Sigmoid colon (tissue), 7 donors: ENCODE measurements at places on chromosomes 3 and 15. TPM values are rescaled to one million over a fixed set of nuclear protein-coding genes. Genes with fewer than 3 reads are reported as not detected.

- DNase-seq: peak; percentile 41
These were observed 20.1 kb upstream of the SFMBT1 start for GRCh38 chr3:53065841-53066480.

- DNase-seq: no peak
These were observed 400.4 kb upstream of the THBS1 start for GRCh38 chr15:39180483-39180933.

- peak; percentile 91 for DNase-seq
These were observed 71.9 kb upstream of the SPATA12 start for GRCh38 chr3:56988458-56989168.

GRCh38 chr3:53217175-53217574 lies 38.6 kb downstream of the TKT start:
- DNase-seq: no peak

GRCh38 chr3:183340222-183340621 lies 87.2 kb downstream of the B3GNT5 start:
- no peak for DNase-seq

GRCh38 chr15:52066842-52067544 lies 45.6 kb downstream of the BCL2L10 start:
- DNase-seq: no peak

DNA sequence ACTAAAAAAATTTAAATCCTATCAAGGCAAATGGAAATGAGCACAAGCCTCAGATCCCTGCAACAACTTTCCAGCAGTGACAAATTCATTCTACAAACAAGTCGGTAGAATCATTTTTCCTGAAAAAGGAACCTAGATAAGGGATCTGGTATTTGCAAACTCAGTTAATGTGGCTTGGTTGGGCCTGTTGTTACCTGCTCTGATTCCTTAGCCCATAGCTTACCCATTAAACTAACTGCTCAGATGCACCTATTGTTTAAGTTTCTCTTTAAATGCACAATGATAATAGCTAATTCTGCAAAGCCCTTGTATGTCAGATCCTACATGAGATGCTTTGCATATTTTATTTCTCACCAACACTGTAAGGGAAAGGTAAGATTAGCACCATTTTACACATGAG lies 377.4 kb upstream of the RGMA start:
- DNase-seq: no peak

DNA sequence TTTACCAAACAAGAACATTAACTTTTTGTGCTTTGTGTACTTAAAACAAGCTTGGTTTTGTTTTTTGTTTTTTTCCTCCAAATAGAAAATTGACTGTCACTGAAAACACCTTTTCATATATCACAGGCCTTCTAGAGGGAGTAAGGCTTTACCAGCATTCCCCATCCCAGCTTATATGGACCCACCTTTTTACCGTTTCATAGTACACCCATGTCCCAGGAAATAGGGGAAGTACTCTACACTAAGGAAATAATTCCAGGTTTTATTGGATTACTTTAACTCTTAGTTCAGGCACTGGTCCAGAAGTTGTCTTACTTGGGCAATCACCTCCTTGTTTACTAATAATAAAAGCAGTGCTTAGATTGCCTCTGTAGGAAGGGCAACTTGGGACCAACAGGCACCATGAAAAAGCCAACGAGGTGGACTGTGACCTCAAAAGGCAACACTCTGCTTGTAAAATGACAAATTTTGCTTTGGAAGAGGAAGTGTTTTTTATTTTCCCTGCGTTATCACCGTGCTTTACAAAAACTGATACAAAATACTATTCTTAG lies 26.2 kb downstream of the HMG20A start:
- no peak for DNase-seq

DNA sequence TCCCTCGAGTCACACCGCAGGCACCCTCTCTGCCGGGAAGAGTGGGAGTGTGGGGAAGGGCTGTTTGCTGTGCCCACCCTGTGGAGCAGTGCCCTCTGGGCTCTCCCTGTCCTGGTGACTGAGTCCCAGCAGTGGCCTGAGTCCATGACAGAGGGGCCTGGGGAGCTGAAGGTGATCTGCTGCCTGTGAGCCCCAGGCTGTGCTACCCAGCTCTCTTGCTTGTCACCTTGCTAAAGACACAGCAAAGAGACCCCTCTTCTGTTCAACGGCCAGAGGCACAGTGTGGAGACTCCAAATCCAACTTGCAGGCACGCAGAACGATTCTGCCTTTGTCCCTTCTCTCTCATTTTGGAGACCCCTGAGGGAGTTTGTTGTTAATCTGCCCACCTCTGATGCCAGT lies 232.6 kb downstream of the OPA1 start:
- no peak for DNase-seq

- no peak for DNase-seq
These were observed 74.9 kb upstream of the PPIB start for GRCh38 chr15:64237677-64238076.

DNA sequence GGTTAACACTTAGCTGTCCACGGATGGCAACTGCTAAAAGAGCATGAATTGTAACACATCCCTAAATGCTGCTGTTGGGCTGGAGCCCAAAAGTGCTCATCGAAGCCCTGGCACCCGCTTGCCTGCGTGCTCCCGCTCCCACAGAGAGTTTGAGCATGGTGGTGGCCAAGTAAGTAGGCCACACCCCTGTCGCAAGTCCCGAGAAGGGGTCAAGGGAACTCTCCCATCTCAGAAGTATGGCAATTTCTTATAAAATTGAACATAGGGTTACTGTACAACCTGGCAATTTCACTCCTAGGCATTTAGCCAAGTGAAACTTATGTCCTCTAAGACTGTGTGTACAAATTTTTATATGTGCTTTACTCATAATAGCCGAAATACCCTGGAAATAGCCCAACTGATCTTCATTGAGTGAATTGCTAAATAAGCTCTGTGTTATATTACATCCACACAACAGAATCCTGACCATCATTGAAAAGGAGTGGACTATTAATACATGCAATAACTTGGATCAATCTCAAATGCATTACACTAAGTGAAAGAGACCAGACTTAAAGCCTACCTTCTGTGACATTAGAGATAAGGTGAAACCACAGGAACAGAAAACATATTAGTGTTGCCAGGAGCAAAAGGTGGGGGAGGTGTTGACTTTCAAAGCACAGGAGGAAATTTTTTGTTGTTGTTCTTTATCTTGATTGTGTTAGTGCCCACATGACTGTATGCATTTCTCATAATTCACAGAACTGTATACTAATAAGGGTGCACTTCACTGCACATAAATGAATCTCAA lies 1.5 kb upstream of the GCSAM start:
- DNase-seq: no peak

DNA sequence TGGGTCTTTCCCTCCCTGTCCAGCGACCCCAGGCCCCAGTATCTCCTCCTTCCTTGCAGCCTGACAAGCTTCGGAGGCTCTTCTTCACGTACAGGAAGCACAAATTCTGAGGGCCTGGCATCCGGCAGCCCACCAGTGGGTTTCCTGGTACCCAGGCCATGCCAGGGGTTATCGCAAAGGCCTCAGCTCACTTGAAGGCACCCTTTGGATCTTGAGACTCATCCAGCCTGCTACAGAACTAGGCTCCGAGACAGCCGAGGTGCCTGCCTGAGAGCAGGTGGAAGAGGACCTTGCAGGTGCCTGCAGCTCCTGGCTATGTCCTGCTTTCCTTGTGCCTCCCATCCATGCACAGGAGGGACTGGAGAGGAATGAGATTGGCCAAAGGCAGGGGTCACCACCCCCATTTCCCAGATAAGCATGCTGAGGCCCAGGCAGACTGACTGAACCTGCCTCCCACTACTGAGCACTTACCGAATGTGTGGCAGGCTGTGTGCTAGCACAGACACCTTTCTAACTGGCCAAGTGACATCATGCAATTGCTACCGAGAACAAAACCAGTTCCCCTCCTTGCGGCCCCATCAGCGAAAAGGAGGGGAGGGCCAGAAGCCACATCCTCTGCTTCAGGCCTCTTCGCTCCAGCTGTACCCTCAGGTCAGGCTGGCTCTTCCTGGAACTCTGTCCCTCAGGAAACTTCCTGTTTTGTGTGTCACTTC lies 11.2 kb downstream of the SH2D7 start:
- peak; percentile 58 for DNase-seq

DNA sequence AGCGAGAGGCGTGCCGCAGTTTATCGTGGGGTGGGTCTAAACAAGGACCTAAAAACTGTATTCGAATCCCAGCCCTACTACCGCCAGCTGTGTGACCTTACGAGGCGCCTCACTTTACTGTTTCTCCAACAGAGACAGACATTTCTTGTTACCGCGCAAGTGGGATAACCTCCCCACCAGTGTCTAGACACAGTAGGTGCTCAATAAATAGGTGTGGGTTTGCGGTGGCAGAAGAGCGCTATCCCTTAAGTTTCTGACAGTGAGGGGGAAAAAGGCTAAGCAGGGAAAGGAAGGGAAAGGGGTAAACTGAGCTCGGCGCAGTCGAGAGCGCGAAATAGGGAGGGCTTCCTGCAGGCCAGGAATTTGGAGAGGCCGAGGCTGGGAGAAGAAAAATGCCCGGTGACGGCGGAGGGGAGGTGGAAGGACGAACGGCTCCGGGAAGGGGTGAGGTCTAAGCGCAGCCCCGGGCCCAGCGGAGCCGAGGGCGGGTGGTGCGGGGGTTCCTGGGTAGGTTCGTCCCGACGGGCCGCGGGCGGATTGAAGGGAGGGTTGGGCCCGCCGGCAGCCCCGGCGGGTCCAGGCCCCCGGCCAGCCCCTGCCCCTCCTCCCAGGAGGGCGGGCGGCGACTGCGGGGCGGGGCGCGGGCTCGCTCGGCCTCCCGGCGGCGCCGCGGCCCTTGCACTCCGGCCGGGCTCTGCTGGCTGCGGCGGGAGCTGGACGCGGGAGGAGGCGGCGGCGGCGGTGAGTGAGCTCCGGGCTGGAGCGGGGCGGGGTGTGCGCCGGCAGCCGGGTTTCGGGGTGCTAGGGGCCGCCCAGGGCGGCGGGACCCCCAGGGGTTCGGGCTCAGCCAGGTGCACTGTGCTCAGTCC lies at the start of gene CGNL1:
CGNL1 (plus strand) TSS at position 679 of the 869 bp plus-strand sequence. CDS start 61,495 bp downstream, outside the sequence.
- DNase-seq: peak; percentile 67

DNA sequence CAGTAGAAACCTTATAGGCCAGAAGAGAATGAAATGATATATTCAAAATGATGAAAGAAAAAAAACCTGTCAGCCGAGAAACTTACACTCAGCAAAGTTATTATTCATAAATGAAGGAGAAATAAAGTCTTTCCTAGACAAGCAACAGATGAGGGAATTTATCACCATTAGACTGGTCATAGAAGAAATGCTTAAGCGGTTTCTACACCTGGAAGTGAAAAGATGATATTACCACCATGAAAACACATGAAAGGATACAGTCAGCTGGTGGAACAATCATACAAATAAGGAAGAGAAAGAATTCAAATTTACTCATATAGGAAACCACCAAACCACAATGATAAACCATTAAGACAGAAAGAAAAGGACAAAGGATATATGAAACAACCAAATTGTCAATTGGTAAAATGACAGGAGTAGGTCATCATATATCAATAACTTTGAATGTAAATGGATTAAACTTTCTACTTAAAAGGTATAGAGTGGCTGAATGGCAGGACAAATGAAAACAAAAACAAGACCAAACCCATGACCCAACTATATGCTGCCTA lies 29.9 kb upstream of the PRR23C start:
- DNase-seq: no peak

- DNase-seq: no peak
These were observed 115.9 kb upstream of the LPP start for GRCh38 chr3:188037965-188038581.

GRCh38 chr3:21484828-21485144 lies 266.2 kb downstream of the ZNF385D start:
- no peak for DNase-seq

- no peak for DNase-seq
These were observed 4.0 kb downstream of the ITGA11 start for GRCh38 chr15:68427963-68428362.

GRCh38 chr3:179797192-179797591 lies 144.4 kb downstream of the USP13 start:
- DNase-seq: no peak

DNA sequence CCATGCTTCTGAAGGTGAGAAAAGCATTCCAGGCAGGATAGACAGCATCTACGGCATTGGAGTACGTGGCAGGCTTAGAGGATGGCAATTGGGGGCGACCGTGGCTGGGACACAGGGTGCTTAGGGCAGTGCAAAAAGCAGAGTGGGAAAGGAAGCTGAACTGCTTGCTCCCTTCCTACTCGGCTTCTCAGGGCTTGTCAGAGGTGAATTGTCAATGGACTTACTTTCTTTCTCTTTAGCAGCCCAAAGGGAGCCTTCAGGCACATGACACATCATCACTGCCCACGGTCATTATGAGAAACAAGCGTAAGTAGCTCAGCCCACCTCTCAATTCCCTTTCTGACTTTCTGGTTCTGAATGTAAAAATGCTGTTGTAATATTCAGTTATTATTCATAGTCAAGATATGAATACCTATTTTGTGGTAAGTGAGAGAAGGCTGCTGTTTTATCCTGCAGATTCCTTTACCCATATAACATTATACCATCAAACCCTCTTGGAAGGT lies 84.3 kb downstream of the KLHL25 start:
- DNase-seq: no peak

DNA sequence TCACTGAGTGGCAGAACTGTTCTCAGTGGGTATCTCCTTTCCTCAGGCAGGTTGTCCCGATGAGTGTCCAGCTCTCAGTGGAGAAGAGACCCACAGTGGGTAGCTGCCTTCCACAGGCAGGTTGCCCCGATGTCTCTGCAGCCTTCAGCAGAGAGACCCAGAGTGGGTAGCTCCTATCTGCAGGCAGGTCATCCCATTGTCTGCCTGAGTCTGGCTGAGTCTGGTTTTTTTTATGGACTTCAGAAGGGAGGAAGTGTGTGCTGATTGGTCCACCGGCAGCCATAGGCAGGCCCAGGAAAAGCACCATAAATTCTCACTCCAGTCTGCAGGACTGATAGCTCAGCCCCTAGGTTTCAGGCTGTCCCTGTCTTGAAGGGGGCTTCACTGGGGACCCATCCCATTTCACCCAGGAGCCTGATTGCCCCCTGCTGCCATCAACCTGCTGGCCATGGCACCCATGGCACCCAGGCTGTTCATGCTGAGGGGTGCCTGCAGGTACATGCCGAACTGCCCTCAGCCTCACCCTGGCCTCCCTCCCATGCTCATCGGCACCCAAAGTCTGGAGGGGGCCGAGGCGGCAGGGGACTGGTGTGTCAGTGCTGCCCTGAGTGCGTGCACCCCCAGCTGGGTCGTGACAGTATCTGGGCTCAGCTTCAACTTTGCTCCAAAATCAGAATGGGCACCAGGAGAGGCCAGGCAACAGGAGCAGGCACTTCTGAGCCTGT lies 3.6 kb upstream of the LIMD1 start:
- no peak for DNase-seq

GRCh38 chr3:120203016-120203415 lies 82.0 kb downstream of the GPR156 start:
- DNase-seq: peak; percentile 68

- DNase-seq: no peak
These were observed 16.0 kb downstream of the NEK10 start for GRCh38 chr3:27353221-27353620.

The CCDC50 gene
- 26.0 TPM for polyA plus RNA-seq

The KCNMB3 gene
- polyA plus RNA-seq: 1.2 TPM

The PHLDB2 gene
- polyA plus RNA-seq: 14.4 TPM

The LRRC34 gene
- polyA plus RNA-seq: 1.1 TPM

The RARRES1 gene
- 39.3 TPM for polyA plus RNA-seq

The DNAH12 gene
- 0.16 TPM for polyA plus RNA-seq

The SAMD7 gene
- polyA plus RNA-seq: not detected

The CACNA1D gene
- polyA plus RNA-seq: 1.2 TPM

The CADM2 gene
- 0.46 TPM for polyA plus RNA-seq

The ZSCAN29 gene
- 11.1 TPM for polyA plus RNA-seq

The POPDC2 gene
- 13.1 TPM for polyA plus RNA-seq

The CD96 gene
- 1.8 TPM for polyA plus RNA-seq

The FAM107A gene
- polyA plus RNA-seq: 10.9 TPM
